Kidney glomerular epithelial cell (primary cell): ENCODE measurements at places on chromosomes 7 and 10.

GRCh38 chr7:27167916-27168264, 2.6 kb upstream of the HOXA9 start:
- DNase-seq: no peak

- DNase-seq: no peak
These were observed 9.2 kb upstream of the GRB10 start for GRCh38 chr7:50791938-50792341.

- peak; percentile 68 for DNase-seq
These were observed 166.1 kb downstream of the ST7 start for GRCh38 chr7:117119192-117119924.

- DNase-seq: no peak
These were observed 183.0 kb upstream of the CTBP2 start for GRCh38 chr10:125343118-125343925.

DNA sequence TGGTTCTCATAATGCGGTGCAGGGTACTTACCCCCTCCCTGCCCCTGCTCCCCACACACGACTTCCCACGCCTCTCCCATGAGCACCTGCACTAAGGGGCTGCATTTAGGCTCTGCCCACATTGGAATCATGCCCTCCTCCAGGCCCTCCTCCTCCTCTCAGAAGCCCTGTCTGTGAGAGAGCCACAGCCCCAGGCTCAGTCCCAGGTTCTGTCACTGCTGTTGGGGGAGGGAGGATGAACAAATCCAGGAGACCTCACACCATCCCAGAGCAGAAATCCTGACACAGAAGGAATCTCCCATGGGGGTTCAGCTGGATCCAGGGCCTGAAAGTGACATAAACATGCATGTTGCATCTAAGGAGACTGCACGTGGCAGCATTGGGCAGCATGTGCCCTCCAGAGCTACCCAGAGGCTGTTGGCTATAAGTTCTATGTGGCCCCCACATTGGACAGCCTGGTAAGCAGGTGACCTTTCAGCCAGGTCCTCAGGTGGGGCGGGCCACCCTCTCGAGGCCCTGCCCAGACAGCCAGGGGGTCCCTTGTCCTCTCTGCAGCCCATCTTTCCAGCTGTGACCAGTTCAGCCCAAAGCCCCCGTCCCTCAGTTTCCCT, 1.6 kb upstream of the PILRA start:
- DNase-seq: no peak
